ENCODE measurements at places on chromosomes 6 and 20. TPM values are rescaled to one million over a fixed set of nuclear protein-coding genes. Genes with fewer than 3 reads are reported as not detected.

Gene PSORS1C2
- total RNA-seq: not detected

- DNase-seq: no peak
- no peaks in the 10 kb centered on the region for H3K27me3 ChIP-seq
- no peak overlapping the region for H3K27ac ChIP-seq
Measured at GRCh38 chr6:113095841-113096240, 748.7 kb downstream of the RFPL4B start.

Gene RIPOR3
- total RNA-seq: 8.4 TPM

- H3K4me3 ChIP-seq: peak overlapping the region; percentile 83
- peaks cover 13% of the 10 kb centered on the region for H3K4me1 ChIP-seq
- H3K27me3 ChIP-seq: no peaks in the 10 kb centered on the region
- H3K36me3 ChIP-seq: no peaks in the 10 kb centered on the region
- peak overlapping the region; percentile 84 for H3K27ac ChIP-seq
- no peak for DNase-seq
Measured at GRCh38 chr6:42454428-42454791, 2.7 kb upstream of the TRERF1 start.

DNA sequence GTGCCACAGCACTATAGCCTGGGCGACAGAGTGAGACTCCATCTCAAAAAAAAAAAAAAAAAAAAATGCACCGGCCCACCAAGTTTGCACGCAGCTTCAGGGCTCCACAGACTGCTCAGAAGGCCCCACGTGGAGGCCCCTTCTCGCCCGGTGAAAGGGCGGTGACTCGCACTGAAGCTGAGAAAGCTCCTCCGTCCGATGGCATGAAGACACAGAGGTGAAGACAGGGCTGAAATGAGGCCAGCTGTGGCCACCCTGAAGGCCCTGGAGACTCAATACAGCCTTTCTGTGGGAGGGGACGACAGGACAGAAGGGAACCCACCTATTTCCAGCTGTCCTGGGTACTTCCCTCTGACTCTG, 84.0 kb downstream of the PTPN1 start:
- H3K36me3 ChIP-seq: no peaks in the 10 kb centered on the region
- H3K27ac ChIP-seq: no peak overlapping the region
- no peak overlapping the region for H3K4me3 ChIP-seq
- H3K4me1 ChIP-seq: no peaks in the 10 kb centered on the region
- no peak for DNase-seq
- H3K27me3 ChIP-seq: no peaks in the 10 kb centered on the region
